ENCODE measurements at places on chromosomes 4 and X. TPM values are rescaled to one million over a fixed set of nuclear protein-coding genes. Genes with fewer than 3 reads are reported as not detected.
A peak's percentile ranks its signal among the peaks of the same experiment; 100 is the strongest.

The MAP3K15 gene
- total RNA-seq, result 0.30 TPM

- H3K36me3 ChIP-seq, result peaks cover 3% of the 10 kb centered on the region
- no peak overlapping the region for H3K4me3 ChIP-seq
- H3K27ac ChIP-seq, result no peak overlapping the region
- H3K4me1 ChIP-seq, result no peaks in the 10 kb centered on the region
- no peaks in the 10 kb centered on the region for H3K27me3 ChIP-seq
These were observed 16.2 kb downstream of the DGKQ start for GRCh38 chr4:957231-957580.

DNA sequence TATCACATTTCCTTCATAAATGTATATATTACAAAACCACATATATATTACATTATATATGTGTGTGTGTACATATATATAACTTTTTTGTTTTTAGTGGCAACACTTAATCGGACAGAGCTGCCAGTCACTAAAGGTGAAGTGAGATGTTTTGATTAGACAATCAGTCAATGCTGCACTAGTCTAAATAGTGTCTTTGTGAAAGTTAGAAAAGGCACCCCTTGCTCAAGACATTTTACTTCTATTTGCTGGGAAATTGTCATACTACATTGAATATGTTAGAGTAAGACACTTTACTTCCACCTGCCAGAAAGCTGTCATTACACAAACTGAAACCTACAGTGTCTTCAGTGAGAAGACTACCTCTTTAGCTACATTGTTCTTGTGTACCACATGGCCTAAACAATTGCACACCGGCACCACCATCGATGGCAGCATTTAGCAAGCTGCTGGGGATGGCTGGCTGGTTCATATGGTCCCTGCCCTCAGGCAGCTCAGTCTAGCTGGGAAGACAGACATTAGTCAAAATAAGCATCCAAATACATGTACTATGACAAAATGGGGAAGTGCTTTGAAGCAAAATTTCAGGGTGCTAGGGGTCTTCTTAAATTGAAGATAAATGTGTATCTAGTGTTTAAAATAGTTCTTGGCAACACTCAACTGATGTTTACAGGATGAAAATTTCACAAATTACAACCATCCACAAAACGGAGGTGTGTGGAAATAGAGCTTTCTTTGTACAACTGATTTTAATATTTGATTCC lies 148.1 kb upstream of the GATB start:
- H3K4me1 ChIP-seq, result peaks cover 2% of the 10 kb centered on the region
- H3K4me3 ChIP-seq, result no peak overlapping the region
- H3K36me3 ChIP-seq, result no peaks in the 10 kb centered on the region
- DNase-seq, result no peak
- no peak overlapping the region for H3K27ac ChIP-seq

DNA sequence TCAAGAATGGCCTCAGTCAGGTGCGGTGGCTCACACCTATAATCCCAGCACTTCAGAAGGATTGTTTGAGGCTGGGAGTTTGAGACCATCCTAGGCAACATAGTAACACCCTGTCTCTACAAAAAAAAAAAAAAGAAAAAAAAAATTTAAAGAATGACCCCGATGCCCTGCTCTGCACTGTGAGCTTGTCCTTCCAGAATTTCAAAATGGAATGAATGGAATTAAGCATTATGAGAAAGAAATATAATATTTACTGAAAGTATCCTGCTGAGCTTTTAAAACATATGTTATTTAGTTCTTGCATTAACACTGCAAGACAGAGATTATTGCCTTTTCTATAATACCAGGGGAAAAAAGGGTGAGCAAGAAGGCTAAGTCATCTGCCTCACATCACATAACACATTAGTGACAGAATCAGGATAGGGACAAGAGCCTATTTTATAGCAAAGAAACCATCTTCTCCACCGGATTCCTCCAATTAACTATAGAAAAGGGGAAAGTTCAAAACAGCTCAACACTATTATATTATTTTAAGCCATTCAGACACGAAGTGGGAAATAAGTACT lies 41.9 kb upstream of the GAB1 start:
- no peak overlapping the region for H3K27ac ChIP-seq
- no peak for DNase-seq
- H3K4me1 ChIP-seq, result no peaks in the 10 kb centered on the region

The DGKK gene
- not detected for total RNA-seq

- H3K4me1 ChIP-seq, result peaks cover 6% of the 10 kb centered on the region
- H3K36me3 ChIP-seq, result no peaks in the 10 kb centered on the region
- peak overlapping the region; percentile 78 for H3K4me3 ChIP-seq
- no peak for DNase-seq
These were observed 434 bp downstream of the CXCL3 start for GRCh38 chr4:74038086-74038424.

DNA sequence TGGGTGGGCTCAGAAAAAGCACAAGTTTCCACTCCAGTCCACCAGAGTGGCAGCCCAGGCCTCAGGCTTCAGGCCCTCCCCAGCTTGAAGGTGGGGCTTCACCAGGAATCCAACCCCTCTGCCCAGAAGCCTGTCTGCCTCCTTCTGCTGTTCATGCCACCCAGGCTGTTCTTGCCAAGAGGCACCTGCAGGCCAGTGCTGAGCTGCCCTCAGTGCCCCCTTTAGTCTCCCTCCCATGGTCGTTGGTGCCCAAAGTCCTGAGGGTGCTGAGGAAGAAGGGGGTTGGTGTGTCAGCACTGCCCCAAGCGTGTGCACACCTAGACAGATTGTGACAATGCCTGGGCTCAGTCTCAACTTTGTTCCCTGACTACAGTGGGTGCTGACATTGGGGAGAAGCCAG lies 475.3 kb downstream of the EPHA5 start:
- no peaks in the 10 kb centered on the region for H3K4me1 ChIP-seq
- H3K4me3 ChIP-seq, result no peak overlapping the region
- no peaks in the 10 kb centered on the region for H3K36me3 ChIP-seq

Data from activated naive CD8-positive, alpha-beta T cell treated with anti-CD3 and anti-CD28 coated beads, Interleukin-2, amount 10 ng/mL, durations not matched to agents 7 days and 5 days (primary cell).